ENCODE measurements at places on chromosomes 5 and 9. TPM values are rescaled to one million over a fixed set of nuclear protein-coding genes. Genes with fewer than 3 reads are reported as not detected.

The SEMA5A gene
- 0.23 TPM for total RNA-seq

The NIM1K gene
- not detected for total RNA-seq

- DNase-seq = no peak
Measured at GRCh38 chr5:155408465-155408864, 394.9 kb downstream of the KIF4B start.

GRCh38 chr9:106423575-106423974 lies 439.4 kb upstream of the ZNF462 start:
- no peak for DNase-seq

GRCh38 chr9:89821081-89821480 lies 216.3 kb downstream of the GADD45G start:
- DNase-seq = peak; percentile 34
